ENCODE measurements at places on chromosomes 13 and 19.

- H3K36me3 ChIP-seq: no peaks in the 10 kb centered on the region
- DNase-seq: no peak
- no peak overlapping the region for H3K4me3 ChIP-seq
- no peaks in the 10 kb centered on the region for H3K27me3 ChIP-seq
- H3K4me1 ChIP-seq: no peaks in the 10 kb centered on the region
These were observed 4.1 kb upstream of the SIGLEC6 start for GRCh38 chr19:51535535-51535934.

DNA sequence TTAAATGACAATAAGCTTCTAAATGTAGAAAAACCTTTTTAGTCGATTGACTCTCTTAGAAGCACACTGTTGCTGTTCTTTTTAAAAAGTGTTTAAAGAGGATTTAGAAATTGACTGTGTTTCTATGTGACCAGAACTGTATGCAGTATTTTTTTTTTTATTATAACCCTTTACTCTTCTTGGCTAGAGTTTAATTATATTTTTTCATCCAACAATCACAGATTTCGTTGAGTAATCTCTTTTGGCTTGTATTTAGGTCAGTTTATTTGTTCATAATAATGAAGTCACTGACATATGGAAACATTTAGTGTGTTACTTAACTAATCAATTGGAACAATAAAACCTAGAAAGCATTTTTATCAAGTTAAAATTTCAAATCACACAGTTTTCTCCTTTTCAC, 19.9 kb downstream of the CSNK1A1L start:
- no peak overlapping the region for H3K27ac ChIP-seq
- H3K4me1 ChIP-seq: no peaks in the 10 kb centered on the region
- H3K4me3 ChIP-seq: no peak overlapping the region
- no peaks in the 10 kb centered on the region for H3K27me3 ChIP-seq
- no peaks in the 10 kb centered on the region for H3K36me3 ChIP-seq

- no peak overlapping the region for H3K27ac ChIP-seq
- no peaks in the 10 kb centered on the region for H3K36me3 ChIP-seq
- no peaks in the 10 kb centered on the region for H3K27me3 ChIP-seq
These were observed 20.4 kb downstream of the SLC7A1 start for GRCh38 chr13:29575098-29575497.

- DNase-seq: no peak
- peaks cover 23% of the 10 kb centered on the region for H3K36me3 ChIP-seq
- H3K4me1 ChIP-seq: peaks cover 2% of the 10 kb centered on the region
- no peak overlapping the region for H3K4me3 ChIP-seq
- H3K27me3 ChIP-seq: no peaks in the 10 kb centered on the region
These were observed 6.9 kb downstream of the PKN1 start for GRCh38 chr19:14440049-14440448.

- no peaks in the 10 kb centered on the region for H3K4me1 ChIP-seq
- H3K36me3 ChIP-seq: no peaks in the 10 kb centered on the region
- no peak for DNase-seq
These were observed 30.2 kb upstream of the ZNF331 start for GRCh38 chr19:53507523-53508442.

DNA sequence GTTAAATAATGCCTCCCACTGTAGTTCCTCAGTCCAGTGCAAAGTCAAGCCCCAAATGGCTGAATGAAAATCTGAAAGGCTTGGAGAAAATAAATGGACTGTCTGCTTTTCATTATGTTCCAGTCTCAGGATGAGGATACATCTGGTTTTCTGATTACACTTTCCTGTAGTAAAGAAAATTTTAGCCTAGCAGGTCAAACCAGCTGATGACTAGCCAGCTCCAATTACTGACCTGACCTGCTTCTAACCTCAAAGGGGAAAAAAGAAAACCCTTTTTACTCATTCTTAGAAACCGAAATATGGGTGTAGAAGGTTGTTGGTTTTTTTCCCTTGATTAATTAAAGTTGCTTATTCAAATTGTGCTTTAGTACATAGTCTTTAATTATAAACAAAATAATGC, 418.4 kb downstream of the EFNB2 start:
- DNase-seq: peak; percentile 74
- H3K4me1 ChIP-seq: peaks cover 3% of the 10 kb centered on the region
- no peaks in the 10 kb centered on the region for H3K36me3 ChIP-seq
- H3K27me3 ChIP-seq: no peaks in the 10 kb centered on the region

GRCh38 chr19:57689750-57690149, 8.0 kb downstream of the ZNF551 start:
- H3K4me3 ChIP-seq: no peak overlapping the region
- H3K36me3 ChIP-seq: peaks cover 12% of the 10 kb centered on the region
- no peak overlapping the region for H3K27ac ChIP-seq
- no peak for DNase-seq

GRCh38 chr13:43122791-43123190, 99.4 kb downstream of the DNAJC15 start:
- no peaks in the 10 kb centered on the region for H3K4me1 ChIP-seq
- no peak for DNase-seq
- no peaks in the 10 kb centered on the region for H3K27me3 ChIP-seq
- no peak overlapping the region for H3K27ac ChIP-seq
- H3K4me3 ChIP-seq: no peak overlapping the region

DNA sequence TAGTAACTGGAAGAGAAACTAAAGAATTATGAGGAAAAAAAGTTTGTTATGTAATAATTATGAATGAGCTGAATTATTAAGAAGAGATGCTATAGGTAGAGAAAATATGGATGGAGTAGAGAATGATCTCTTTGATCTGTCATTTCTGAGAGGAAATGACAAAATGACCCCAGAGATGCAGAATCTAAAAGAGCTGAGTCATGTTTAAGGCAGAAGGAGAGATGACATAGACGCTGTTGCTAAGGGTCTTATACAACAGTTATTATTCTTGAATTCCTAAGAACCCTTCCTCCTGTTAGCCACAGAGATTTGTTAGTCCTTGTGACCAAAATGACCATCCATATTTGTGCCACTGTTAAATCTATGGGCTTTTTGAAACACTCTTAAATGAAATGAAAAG, 58.3 kb upstream of the FREM2 start:
- no peaks in the 10 kb centered on the region for H3K27me3 ChIP-seq
- no peak overlapping the region for H3K4me3 ChIP-seq

GRCh38 chr19:40356681-40357595, 8.4 kb downstream of the PLD3 start:
- H3K36me3 ChIP-seq: no peaks in the 10 kb centered on the region
- H3K4me1 ChIP-seq: no peaks in the 10 kb centered on the region

GRCh38 chr19:52397310-52398080, at the start of gene ZNF528:
TSS of gene ZNF528 (plus strand) at chr19:52397849. CDS start at chr19:52402014, 4,165 bp downstream.
- H3K4me3 ChIP-seq: peak within 1 kb of the TSS; percentile 51
- no peaks in the 10 kb centered on the region for H3K27me3 ChIP-seq
- peaks cover 2% of the 10 kb centered on the region for H3K36me3 ChIP-seq
- H3K4me1 ChIP-seq: no peaks in the 10 kb centered on the region
- peak; percentile 92 for DNase-seq
- H3K27ac ChIP-seq: peak within 1 kb of the TSS; percentile 70

- H3K4me3 ChIP-seq: no peak overlapping the region
- no peaks in the 10 kb centered on the region for H3K36me3 ChIP-seq
- DNase-seq: peak; percentile 16
- H3K27me3 ChIP-seq: no peaks in the 10 kb centered on the region
These were observed 11.1 kb downstream of the TEX101 start for GRCh38 chr19:43425567-43426392.

DNA sequence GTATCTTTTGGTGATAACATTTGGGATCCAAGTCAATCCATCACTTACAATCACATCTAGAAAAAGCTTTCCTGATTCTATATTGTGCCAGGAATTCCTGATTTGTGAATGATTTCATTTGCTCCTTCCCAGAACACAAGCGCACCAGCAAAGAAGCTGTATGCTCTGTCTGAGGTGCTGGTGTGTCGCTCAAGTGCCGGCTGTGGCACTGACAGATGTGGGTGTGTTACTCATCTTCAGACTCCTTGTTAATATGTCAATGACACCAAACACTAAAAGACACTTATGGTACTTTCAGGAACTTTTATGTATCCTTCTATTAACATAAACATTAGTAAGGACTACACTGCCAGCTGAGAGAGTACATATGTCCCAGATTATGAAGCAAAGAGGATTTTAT, 429.1 kb downstream of the ITGBL1 start:
- no peak overlapping the region for H3K27ac ChIP-seq
- H3K36me3 ChIP-seq: no peaks in the 10 kb centered on the region
- DNase-seq: no peak

DNA sequence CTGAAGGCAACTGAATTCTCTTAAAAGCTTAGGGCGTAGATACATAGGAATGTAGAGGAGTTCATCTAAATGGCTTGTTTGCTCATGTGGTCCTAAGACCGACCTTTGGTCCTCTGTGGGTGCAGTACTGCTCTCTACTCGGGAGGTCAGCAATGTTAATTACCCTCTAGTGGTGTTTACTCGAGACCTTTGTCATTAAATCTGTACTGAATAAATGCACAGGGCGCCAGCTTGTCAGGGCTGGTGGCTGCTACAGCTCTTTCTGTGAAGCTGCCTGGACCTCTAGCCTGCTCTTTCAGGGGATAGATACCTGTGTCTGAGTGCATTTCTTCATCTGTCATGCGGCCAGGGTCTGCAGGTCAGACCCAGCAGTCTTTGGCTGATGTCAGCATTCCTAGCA, 29.2 kb upstream of the MPHOSPH8 start:
- H3K4me1 ChIP-seq: peaks cover 2% of the 10 kb centered on the region
- no peak for DNase-seq
- H3K27me3 ChIP-seq: no peaks in the 10 kb centered on the region

DNA sequence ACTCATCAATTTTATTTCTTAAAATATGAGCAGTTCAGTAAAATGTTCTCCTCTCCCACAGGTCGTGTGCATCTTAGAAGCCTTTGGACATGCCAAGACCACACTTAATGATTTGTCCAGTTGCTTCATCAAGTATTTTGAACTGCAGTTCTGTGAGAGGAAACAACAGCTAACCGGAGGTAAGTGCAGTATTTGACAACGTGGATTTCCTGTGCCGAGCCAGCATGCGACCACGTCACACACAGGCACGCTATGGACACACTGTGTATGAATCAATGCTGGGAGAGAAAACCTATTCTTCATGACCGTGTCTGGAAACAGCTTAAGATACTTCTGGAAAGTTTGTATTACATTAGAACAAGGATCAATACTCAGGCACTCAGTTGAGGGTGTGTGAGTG, 268.5 kb downstream of the MYO16 start:
- H3K4me1 ChIP-seq: peaks cover 2% of the 10 kb centered on the region
- no peaks in the 10 kb centered on the region for H3K27me3 ChIP-seq
- DNase-seq: no peak
- no peaks in the 10 kb centered on the region for H3K36me3 ChIP-seq

DNA sequence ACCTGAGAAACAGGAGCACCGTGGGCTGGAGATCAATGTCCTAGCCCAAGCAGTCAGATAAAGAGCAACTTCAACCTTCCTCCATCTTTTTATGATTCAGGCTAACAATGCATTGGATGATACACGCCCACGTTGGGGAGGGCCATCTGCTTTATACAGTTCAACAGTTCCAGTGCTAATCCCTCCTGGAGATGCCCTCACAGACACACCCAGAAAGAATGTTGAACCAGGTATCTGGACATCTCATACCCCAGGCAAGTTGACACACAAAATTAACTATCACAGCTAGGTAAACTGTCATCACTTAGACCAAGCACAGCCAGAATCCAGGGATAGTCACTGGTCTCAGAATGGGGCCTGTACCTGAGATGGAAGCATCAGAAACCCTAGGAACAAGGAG, 20.6 kb upstream of the SERPINE3 start:
- no peaks in the 10 kb centered on the region for H3K4me1 ChIP-seq
- peaks cover 4% of the 10 kb centered on the region for H3K27me3 ChIP-seq
- H3K27ac ChIP-seq: no peak overlapping the region

Measured in fibroblast of lung (primary cell).